ENCODE measurements at places on chromosomes 1 and 21.
A peak's percentile ranks its signal among the peaks of the same experiment; 100 is the strongest.

DNA sequence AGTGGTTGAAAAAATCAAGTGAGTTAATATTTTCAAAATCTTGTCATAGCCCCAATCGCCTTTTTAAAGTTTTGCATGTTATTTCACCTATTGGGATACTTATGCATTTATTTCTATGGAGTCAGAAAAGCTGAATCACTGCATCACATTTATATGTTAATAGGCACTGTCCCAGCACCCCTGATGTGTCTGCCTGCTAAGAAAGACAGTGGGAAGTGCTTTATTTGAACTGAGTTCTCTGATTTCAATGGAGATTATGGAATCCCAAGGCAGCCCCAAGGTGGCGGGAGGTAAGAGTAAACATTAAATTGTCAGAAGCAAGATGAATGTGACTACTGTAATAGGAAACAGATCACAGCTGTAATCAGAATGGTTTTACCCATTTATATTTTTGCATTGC, 2225.7 kb downstream of the NCAM2 start:
- no peak overlapping the region for H3K4me3 ChIP-seq
- H3K27ac ChIP-seq, result no peak overlapping the region
- no peak for DNase-seq

GRCh38 chr1:45673956-45674355, 12.4 kb downstream of the GPBP1L1 start:
- peaks cover 12% of the 10 kb centered on the region for H3K36me3 ChIP-seq
- H3K27ac ChIP-seq, result no peak overlapping the region
- H3K4me1 ChIP-seq, result peaks cover 48% of the 10 kb centered on the region
- no peaks in the 10 kb centered on the region for H3K27me3 ChIP-seq

DNA sequence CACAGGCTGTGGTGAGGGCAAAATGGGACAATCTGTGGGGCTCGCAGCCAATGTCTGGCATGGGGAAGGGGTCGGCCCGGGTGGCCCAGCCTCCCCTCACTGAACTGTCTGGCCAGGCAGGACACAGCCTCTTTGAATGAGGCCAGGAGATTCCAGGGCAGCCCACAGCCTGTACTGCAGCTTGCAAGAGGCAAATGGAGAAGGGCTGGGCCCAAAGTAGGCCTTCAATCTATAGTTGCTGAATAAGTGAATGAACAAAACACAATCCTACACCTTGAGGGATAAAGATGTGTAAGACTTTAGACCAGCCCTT, 23.2 kb downstream of the SLC27A3 start:
- peaks cover 13% of the 10 kb centered on the region for H3K4me1 ChIP-seq
- H3K36me3 ChIP-seq, result peaks cover 7% of the 10 kb centered on the region
- DNase-seq, result no peak
- H3K4me3 ChIP-seq, result no peak overlapping the region

DNA sequence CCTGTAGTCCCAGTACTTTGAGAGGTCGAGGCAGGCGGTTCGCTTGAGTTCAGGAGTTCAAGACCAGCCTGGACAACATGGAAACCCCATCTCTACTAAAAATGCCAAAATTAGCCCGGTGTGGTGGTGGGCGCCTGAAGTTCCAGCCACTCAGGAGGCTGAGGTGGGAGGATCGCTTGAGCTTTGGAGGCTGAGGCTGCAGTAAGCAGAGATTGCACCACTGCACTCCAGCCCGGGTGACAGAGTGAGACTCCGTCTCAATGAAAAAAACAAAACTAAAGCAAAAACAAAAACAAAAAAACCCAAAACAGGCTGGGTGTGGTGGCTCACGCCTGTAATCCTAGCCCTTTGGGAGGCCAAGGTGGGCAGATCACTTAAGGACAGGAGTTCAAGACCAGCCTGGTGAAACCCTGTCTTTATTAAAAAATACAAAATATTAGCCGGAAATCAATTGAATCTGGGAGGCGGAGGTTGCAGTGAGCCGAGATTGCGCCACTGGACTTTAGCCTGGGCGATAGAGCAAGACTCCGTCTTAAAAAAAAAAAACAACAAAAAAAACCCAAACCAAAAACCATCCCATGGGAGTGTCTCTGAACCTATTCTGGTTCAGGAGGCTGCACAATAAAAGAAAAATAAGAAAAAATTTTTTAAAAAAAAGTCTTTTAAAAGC, 1.7 kb upstream of the CGN start:
- H3K36me3 ChIP-seq, result no peaks in the 10 kb centered on the region
- no peak for DNase-seq
- H3K27me3 ChIP-seq, result peaks cover 4% of the 10 kb centered on the region
- peaks cover 23% of the 10 kb centered on the region for H3K4me1 ChIP-seq
- no peak overlapping the region for H3K27ac ChIP-seq
- no peak overlapping the region for H3K4me3 ChIP-seq

- H3K36me3 ChIP-seq, result no peaks in the 10 kb centered on the region
- DNase-seq, result no peak
- H3K4me1 ChIP-seq, result no peaks in the 10 kb centered on the region
- H3K4me3 ChIP-seq, result no peak overlapping the region
These were observed 118.7 kb upstream of the PPM1J start for GRCh38 chr1:112833806-112834205.

DNA sequence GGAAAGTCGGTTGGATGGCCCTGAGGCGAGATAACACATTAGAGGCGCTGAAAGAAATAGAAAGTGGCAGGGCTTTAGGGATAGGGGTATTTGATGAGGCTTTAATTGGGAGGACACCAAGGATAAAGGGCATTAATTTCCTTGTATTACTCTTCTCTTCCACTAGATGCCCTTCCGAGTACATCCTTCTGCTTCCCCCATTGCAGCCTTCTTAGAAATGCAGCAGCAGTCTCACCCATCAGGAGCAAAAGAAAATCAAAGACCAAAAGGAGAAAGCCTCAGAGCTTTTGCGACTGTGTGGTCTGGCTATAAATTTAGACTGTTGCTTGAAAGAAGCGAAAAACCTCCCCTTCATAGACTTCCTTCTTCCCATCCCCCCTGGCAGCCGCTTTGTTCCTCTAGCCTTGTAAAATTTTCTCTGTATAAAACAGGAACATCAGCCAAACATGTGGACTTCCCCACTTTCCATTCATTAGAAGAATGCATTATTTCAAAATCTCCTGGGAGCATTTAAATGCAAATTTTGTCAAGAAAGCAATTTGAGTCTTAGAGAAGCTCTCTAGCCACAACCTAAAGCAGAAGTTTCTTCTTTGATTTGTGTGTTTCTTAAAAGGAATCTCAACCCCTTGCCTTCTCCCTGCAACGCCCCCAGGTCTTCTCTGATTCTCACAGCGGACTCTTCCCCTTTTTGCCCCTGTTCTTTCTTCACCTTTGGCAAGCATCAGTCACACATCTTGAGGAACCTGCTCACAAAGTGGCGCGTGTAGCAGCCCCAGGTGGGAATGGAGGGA, 76.6 kb downstream of the NDUFS5 start:
- DNase-seq, result peak; percentile 29
- H3K4me3 ChIP-seq, result peak overlapping the region; percentile 46
- H3K27me3 ChIP-seq, result no peaks in the 10 kb centered on the region
- H3K4me1 ChIP-seq, result peaks cover 40% of the 10 kb centered on the region
- H3K36me3 ChIP-seq, result no peaks in the 10 kb centered on the region

DNA sequence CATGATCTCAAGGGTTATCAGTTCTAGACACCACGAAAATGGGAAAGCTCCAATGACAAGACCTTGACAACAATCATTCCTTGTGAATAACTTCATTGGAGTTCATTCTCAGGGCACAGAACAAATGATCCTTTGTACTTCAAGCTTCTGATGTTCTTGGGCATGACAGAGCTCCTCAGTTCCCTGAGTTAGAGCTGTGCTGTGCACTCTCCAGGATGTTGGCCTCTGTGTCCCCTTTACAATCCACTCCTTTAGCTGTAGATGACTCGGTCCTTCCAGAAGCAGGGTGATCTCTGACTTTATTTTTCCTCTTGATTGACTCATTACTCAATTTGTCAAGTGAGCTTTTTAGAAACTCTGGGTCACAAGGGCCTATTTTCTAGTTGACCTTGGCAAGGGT, 3.9 kb upstream of the FAM78B start:
- peaks cover 26% of the 10 kb centered on the region for H3K4me1 ChIP-seq
- no peak overlapping the region for H3K4me3 ChIP-seq
- peaks cover 34% of the 10 kb centered on the region for H3K27me3 ChIP-seq
- no peak for DNase-seq
- peak overlapping the region; percentile 76 for H3K27ac ChIP-seq

GRCh38 chr1:247542811-247543210, 6.1 kb upstream of the GCSAML start:
- no peaks in the 10 kb centered on the region for H3K36me3 ChIP-seq
- H3K27ac ChIP-seq, result no peak overlapping the region
- H3K27me3 ChIP-seq, result peaks cover 48% of the 10 kb centered on the region
